ENCODE measurements at places on chromosomes 4 and X.

- no peak for DNase-seq
These were observed 101.9 kb upstream of the SCOC start for GRCh38 chr4:140271553-140271952.

DNA sequence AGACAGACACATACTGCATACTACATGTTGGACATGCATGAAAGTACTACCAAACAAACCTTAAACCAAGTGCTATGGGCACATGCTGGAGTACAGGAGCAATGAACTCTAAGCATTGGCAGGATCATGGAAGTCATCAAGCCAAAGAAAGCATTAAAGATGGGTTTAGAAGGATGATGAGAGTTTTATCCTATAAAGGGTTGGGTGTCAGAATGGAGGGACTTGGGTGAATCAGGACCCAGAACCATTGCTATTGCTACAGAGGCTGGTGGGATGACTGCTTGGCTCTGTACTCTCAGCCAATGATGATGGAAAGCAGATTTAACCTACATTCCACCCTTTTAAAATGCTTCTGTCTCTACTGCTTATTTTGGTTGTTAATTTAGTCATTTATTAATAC, 233.9 kb upstream of the EDA2R start:
- DNase-seq: no peak

DNA sequence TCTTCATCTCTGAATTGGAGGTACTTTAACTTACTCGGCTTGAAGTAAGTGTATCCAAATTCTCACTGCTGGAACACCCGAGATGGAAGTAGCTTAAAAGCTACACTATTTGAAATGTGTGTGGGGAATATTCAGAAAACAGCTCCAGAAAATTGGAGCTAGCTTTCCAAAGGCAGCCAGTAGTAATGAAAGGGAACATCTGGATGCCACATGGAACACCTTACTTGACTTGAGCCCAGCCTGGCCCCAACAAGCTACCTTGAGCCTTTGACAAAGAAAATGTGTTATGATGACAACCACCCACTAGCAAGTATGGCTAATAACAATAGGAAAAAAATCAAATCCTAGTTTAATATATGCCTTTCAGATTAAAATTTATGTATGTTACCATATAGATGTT, 161.5 kb downstream of the PRDM5 start:
- no peak for DNase-seq

- no peak for DNase-seq
These were observed 194.8 kb downstream of the KIT start for GRCh38 chr4:54852602-54853001.

DNA sequence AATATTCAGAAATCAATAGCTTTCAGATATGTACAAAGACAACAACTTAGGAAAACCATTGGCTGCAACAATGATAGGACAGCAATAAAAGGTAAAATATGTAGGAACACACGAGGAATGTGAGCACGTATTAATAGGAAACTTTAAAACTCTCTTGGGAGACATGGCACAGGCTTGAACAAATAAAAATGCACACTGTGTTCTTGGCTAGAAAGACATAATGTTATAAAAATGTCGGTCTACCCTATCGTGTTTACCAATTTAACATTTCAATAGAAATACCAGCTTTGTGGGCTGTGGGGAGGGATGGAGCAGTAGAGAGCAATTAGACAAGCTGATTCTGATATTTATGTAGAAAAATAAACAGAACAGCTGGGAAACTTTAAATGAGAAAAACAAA, 69.0 kb upstream of the FAM9B start:
- no peak for DNase-seq

DNA sequence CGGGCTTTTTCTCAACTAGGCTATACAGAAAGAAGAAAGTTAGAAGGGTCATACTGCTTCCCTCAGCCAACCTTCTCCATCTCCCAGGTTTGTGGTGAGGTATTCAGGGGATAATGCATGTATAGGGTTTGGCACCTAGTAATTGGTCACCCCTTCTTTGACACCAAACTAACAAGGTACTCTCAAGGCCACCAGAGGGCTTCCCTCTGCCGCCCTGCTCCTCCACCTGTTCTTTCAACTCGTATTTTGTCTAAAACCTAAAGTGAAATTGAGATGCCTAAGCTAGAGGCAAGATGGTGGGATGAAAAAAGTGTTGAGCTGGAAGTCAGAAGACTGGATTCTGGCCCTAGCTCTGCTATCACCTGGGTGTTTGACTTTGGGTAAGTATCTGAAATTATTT, 22.0 kb downstream of the CT47C1 start:
- no peak for DNase-seq

- no peak for DNase-seq
These were observed 474.5 kb downstream of the KLHL13 start for GRCh38 chrX:117641913-117642656.

GRCh38 chrX:43717161-43717560, 61.1 kb downstream of the MAOA start:
- no peak for DNase-seq

GRCh38 chr4:79852305-79852730, 220.7 kb downstream of the ANTXR2 start:
- no peak for DNase-seq

- DNase-seq: no peak
These were observed 13.5 kb downstream of the RXFP1 start for GRCh38 chr4:158535130-158535614.

DNA sequence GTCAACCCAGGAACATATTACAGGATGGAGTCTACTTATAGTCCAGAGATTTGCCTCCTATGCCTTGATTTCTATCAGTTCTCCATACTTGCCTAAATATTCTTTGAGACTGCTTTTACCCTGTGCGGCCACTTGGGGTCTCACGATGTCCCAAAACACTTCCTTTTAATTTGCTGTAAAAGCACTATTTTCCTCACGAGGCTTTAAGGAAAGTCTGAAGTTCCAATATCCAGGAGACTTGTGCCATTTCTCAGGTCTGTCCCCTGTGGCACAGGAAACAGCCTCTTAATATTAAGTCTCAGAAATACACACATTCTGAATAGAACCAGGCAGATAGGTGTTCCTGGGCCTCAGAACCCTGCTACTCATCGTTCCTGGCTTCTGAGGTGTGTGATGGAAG, 142.9 kb downstream of the TMEM164 start:
- DNase-seq: no peak

DNA sequence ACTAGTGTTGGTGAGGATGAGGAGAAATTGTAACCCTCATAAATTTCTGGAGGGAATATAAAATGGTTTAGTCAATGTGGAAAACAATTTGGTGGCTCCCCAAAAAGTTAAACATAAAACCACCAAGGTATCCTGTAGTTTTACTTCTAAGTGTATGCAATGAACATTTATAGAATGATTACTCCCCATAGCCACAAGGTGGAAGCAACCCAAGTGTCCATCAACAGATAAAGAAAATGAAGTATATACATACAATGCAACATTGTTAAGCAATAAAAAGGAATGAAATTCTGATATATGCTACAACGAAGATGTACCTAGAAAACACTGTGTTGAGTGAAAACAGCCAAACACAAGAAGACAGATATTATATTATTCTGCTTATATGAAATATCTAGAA, 569.1 kb upstream of the GRID2 start:
- DNase-seq: no peak

DNA sequence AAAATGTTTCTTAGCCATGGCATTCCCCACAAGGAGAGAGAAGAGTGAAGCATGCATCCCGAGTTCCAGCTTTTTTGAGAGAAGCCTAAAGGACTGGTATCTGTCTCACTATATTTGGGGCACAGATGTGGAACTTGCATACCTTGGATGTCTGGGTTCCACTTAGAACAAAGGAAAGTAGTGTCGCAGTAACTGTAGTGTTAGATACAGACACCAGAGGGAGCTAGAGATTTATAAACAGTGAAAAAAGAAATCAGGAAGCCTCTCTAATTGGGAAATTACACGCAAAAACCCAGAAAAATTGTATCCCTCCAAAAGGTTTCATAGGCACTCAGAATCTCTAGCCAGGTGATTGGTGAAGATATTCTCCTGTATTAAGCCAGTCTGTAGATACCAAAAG, 34.4 kb downstream of the AGTR2 start:
- DNase-seq: no peak

DNA sequence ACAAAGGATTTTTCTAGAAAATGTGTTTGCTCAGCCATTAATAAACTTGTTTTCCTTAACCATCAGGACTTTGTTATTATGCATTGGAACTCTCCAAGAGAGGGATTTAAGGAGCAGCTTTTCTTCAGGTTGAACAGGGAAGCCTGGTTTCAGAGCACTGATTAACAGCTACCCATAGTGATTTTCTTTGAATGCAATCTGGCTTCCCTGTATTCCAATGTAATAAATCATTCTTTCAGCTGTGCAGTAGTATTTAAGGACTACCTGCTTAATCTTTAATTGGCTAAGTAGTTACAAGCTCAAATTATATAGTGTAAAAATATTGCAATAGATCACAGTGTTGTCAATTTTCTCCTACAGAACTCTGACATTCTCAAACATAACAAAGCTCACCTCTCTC, 77.5 kb downstream of the TMEM156 start:
- DNase-seq: no peak

DNA sequence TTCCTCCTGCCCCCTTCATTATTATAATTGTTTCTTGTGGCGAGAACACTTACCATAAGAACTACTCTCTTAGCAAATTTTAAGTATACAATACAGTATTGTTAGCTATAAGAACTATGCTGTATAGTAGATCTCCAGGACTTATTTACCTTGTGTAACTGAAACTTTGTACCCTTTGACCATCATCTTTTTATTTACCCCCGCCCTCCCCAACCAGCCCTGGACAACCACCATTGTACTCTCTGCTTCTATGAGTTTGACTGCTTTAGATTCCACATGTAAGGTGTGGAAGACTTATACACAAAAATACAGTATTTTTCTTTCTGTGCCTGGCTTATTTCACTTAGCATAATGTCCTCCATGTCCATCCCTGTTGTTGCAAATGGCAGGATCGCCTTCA, 161.1 kb downstream of the PHF8 start:
- no peak for DNase-seq

GRCh38 chr4:105126311-105127169, 20.1 kb upstream of the TET2 start:
- no peak for DNase-seq

GRCh38 chr4:21986307-21986706, 37.7 kb upstream of the KCNIP4 start:
- DNase-seq: no peak

- DNase-seq: no peak
These were observed 75.6 kb upstream of the FAM9C start for GRCh38 chrX:13120017-13120416.

GRCh38 chr4:76200771-76201231, 12.8 kb downstream of the SCARB2 start:
- no peak for DNase-seq

GRCh38 chr4:187504974-187505797, 490.4 kb upstream of the ZFP42 start:
- no peak for DNase-seq

DNA sequence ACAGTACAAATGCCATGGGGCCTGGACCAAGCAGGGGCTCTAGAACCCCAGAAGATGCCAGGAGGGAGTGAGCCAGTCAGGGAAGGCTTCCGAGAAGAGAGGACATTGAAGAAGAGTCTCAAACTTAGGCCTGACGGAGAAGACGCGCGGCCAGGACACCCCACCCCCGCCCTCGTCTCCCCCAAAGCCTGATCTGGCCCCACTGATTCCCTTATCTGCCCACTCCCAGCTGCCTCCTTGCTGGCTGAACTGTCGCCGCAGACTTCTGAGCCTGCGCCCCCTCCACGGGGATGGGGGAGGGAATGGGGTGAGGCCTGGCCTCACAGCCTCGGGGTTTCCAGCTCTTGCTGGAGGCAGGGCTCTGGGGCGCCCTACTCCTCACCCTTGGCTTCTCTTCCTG, 3.6 kb upstream of the GATA1 start:
- no peak for DNase-seq

DNA sequence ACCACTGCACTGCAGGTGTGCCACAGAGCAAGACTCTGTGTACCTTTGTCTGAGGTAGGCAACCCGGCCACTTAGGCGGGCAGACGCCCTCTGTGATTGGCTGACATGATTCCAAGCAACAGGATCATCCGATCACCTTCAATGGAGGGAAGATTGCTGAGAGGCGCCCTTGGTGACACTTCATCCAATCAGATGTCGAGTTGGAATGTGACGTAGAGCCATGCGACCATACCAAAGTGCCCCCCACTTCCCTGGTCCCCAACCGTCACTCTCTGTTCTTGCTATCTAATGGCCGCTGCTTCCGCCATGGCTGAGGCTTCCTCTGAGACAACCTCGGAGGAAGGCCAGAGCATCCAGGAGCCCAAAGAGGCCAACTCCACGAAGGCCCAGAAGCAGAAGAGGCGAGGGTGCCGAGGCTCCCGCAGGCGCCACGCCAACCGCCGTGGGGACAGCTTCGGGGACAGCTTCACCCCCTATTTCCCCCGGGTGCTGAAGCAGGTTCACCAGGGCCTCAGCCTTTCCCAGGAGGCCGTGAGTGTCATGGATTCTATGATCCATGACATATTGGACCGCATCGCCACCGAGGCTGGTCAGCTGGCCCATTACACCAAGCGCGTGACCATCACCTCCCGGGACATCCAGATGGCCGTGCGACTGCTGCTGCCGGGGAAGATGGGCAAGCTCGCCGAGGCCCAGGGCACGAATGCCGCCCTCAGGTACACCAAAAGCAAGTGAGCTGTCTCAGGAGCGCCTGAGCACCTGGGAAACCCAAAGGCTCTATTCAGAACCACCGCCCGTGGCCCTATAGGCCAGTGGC, at the start of gene H2BW2:
Gene H2BW2, plus strand, starts transcription at position 268 of the 817 bp plus-strand sequence. Its CDS starts 39 bp downstream, at position 307.
- no peak for DNase-seq

- DNase-seq: no peak
These were observed 283.7 kb downstream of the PACRGL start for GRCh38 chr4:20983763-20984575.
